ENCODE measurements at places on chromosomes 5 and 9.

DNA sequence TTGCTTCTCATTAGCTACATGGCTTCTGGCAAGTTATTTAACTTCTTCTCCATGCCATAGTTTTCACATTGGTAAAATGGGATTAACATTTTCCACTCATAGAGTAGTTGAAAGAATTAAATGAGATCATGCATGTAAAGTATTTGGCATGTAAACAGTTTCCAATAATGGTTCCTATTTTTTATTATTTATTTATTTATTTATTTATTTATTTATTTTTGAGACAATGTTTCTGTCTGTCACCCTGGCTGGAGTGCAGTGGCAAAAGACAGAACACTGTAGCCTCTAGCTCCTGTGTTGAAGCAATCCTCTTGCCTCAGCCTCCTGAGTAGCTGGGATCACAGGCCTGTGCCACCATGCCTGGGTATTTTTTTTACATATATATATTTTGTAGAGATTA is 117.7 kb downstream of the DOCK2 start:
- no peak for DNase-seq

GRCh38 chr5:54243483-54244080 is 66.8 kb downstream of the ARL15 start:
- DNase-seq, result no peak

DNA sequence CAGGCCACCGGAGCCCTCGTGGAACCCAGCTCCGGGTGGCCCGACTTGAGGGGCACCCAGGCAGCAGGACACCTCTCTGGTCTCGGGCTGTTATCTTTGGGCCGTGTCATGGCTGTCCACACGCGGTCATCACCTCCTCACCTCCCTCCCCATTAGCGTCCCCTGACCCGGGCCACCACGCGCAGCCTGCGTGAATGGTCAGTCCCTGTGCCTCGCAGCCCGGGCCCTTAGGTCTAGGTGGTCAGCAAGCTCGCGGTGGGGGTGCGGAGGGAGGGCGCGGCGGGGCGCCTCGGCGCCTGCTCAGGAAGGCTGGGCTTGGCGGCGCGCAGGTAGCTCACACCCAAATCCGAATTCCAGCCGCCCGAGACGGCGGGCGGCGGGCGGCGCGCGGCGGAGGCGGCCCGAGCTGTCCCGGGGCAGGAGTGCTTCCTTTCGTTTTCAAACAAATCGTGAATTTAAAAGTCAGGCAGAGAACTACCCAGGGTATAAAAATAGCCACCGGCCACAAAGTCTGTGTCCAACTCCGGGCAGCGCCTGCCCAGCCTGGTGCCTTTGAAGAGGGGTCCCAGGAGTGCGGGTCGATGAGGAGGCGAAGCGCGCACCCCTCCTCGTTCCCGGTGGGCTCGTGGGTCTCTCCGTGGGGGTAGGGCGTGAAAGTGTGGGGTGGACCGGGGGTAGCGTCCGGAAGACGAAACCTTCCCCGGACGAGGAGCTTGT is 1.0 kb upstream of the RXRA start:
- no peak for DNase-seq

- DNase-seq, result no peak
Measured at GRCh38 chr5:24347158-24347557, 297.6 kb downstream of the CDH10 start.

DNA sequence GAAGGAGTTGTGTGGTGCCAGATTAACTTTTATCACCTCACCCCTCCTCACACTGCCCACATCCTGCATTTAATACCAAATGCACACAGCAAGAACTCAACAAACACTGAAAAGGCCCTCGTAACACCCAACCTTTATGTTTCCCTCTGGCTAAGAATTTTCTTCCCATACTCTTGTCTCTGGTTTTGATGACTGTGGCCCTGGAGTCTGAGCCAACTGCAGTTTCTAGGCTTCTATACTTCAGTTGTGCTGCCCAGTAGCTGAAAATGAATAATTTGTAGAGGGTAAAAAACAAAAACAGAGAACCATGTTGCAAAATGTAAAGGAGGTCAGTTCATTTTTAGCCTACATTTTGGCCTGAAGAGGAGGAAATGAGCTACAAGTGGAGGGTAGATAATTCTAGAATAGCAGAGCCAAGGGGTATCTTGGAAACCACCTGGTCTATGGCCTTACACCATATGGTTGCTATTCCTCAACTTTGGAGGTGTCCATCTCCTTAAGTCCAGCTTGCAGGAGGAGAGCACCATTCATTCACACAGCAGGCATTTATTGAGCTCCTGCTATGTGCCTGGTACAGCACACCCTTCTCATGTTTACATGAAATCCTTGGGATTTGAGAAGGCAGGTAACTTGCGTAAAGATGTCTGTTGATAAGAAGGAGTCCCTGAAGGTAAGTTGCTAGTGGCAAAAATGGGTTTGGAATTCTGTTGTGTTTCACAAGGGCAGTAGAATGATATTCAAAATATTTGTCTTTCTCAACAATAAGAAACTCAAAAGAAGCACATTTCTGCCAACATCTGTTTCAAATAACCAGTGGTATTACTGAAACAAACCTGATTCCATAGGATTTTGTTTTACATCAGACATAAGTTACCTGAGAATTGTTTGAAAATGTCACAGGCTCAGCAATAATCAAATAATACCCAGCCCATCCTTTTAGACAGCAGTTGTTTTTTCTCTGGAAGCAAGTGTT is 83.8 kb upstream of the TNFAIP8 start:
- DNase-seq, result no peak

DNA sequence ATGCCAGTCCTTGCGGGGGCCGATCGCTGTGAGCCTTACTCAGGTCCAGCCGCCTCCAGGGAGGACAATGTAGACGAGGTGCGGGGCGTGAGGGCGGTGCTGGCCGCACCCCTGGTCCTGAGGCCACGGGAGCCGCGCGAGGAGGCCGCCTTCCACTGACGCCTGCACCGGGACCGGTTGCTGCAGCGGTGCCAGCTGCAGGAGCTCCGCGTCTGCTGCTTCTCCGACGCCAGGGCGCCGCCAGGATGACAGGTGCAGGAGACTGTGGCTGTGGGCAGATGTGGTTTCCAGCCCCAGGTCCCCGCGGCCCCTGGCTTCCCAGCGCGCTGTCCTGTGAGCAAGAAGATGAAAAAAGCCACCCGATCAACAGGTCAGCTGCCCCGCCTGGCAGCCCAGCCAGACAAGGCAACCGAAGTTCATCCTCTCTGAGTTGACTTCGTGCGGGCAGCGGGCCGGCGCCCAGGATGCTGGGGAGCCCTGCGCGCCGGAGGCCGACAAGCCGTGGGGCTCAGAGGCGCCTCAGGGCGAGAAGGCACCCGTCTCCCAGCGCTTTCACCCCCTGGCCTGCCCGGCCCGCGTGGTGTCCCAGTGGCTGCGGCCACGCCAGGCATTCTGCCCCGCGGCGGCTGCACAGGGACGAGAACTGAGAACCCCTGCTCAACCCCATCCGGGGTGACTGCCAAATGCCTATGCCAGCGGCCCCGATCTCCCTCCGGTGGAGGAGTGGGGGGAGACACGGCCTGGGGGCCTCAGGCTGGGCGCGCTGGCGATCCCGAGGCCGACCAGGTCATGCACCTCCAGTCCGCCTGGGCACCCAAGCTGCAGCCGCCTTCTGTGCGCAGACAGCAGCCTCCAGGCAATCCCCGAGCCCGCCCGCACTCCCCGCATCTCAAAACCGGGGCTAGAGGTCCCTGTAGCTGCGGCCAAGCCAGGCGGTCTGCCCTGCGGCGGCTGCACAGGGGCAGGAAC is 43.4 kb upstream of the BICD2 start:
- peak; percentile 38 for DNase-seq

DNA sequence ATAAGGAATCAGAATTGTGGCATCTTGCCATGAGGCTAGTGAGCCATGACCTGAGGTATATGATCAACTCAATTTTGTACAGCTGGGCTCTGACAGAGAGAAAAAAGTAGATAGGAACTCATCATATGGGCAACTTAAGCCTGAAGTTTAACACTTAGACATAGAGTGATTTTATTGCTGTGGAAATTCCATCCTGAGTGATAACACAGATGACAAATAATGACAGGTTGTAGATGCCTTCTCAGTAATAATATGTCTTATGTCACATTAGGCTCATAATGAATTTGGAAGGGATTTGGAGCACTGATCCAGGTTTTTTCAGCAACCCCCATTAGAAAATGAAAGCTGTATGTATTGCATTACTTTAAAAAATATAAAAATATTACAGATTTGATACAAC is 744.6 kb downstream of the CDH12 start:
- DNase-seq, result no peak

- no peak for DNase-seq
Measured at GRCh38 chr9:3736161-3736560, 210.4 kb upstream of the RFX3 start.

- no peak for DNase-seq
Measured at GRCh38 chr9:130423272-130423671, 21.5 kb upstream of the ASS1 start.

- no peak for DNase-seq
Measured at GRCh38 chr5:39661026-39661779, 236.4 kb upstream of the DAB2 start.

DNA sequence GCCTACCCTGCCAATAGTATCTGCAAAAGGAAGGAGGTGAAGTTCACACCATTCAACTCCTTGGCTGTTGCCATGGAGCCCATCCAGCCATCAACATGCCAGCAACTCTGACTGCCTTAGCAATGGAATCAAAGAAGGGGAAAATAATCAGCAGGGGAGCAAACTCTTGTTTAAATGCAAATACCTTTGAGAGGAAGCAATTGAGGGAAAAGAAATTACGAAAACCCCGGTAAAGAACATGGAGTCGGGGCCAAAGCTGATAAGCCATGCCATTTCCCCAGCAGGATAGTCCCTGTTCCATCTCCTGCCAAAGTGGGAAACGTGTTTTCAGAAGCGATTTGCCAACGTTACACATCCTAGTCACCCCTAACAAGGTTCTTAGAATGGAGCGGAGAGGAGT is 69.0 kb downstream of the MFAP3 start:
- DNase-seq, result no peak

GRCh38 chr5:157351802-157352092 is 85.8 kb downstream of the CYFIP2 start:
- DNase-seq, result no peak

DNA sequence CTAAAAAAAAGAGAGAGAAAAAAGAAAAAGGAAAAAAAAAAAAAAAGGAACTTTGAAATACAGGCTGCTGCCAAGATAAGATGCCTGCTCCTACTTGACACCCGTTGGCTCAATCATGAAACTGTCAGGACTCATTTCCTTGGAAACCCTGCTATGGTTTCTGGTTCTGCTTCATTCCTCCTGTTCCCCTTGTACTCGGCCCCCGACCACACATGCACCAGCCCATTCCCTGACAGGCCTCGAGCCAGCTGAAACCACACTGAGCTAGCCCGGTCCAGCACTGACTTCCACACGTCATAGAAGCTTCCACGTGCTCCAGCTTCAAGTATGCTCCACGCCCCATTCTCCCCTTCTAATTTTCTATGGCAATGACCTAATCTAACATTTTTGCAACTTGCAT is 93.2 kb downstream of the MYO10 start:
- no peak for DNase-seq

DNA sequence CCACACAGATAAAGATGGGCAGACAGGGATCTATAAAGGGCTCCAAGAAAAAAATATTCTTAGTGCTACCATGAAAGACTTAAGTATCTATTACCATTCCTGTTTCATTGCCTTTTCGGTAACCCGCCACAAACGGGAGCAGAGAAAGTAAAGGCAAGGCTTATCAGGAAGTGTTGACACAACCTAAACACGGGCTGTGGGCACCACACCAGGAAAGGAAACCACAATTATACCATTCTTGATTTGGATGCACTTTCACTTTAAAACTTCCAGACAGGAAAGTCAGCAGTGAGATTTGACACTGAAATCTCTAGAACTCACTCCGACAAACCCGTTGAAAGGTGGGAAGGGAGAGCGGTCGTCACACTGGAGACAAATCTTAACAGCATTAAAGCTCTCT is 6.5 kb downstream of the TLE1 start:
- DNase-seq, result no peak

DNA sequence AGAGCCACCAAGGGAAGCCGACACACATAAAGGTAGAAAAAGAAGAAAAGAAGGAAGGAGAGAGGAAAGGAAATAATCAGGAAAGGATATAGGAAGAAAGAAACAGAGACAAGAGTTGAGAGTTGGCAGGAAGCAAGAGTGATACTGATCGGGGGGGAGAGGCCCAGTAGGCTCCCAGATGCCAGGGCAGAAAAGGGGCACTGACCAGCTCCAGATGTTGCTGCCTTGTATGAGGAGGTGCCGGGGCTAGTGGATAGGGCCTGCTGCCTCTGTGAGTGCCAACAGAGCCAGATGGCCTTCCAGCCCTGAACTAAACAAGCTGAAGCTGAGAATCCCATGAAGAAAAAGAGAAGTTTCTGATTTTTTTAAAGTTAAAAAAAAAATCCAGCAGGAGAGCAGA is 82.0 kb upstream of the TRIM32 start:
- no peak for DNase-seq

DNA sequence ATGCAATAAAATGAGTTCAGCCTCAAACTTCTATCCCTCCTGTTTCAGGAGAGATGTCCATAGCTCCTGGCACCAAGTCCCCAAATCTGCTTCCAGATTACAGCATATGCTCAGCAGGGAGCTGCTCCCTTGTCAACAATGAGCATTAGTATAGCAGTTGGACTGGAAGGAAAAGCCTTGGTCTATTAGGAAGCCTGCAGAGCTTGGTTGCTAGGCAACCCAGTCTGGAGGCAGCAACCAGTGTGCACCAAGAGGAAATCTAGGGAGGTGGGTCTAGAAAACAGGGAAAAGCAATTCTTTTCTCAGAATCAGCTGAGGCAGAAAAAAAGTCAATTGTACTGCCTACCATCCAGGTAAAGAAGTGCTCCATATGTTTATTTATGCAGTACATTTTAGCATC is 229.5 kb upstream of the NMUR2 start:
- no peak for DNase-seq

- peak; percentile 85 for DNase-seq
Measured at GRCh38 chr5:1523793-1524480, at the start of gene LPCAT1. Gene LPCAT1, minus strand, starts transcription at chr5:1523960. Its CDS starts 116 bp downstream, at chr5:1523844.

GRCh38 chr9:136683755-136684154 is 3.5 kb downstream of the AGPAT2 start:
- DNase-seq, result no peak

DNA sequence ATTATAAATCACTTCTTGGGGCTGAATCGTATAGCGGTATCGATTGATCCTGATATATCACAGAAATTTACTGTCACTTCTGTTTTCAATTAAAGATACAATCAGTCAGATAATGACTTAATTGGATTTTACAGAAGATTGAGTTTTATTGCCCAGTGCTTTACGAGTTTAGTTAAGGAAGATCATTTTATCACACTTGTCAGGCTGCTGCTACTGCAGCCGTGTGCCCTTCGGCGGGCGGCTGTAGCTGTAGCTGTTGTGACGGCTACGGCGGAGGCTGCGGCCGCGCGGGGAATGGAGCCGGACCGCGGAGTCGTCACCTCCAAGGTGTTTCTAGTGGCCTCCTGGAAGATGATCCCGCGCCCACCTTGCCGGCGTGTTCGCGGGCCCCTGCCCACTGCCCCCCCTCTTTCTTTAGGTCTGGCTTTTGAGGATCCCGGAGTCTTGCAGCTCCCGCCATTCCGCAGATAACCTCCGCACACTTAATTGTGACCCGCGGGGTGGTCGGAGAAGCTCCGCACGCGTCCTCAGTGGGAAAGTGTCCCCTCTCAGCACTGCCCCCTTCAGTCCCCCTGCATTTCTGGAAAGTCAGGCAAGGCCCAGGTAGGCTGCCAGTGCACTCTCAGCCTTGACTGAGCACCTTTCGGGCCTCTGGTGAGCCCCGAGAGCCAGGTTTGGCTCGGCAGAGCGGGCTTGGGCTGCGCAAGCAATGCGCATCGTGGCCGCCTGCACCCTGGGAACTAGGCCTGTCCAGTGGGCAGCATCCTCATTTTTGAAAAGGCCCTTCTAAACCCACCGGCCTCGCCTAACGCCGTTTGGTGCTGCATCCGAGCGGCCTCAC is 6.9 kb upstream of the DMRT3 start:
- no peak for DNase-seq

Data from activated CD4-positive, CD25-positive, alpha-beta regulatory T cell treated with anti-CD3 and anti-CD28 coated beads, Interleukin-2, amount 50 U/mL, for 72 hours (primary cell).